HS-5 (cell line): ENCODE measurements at places on chromosomes 7 and 10.

- no peak for DNase-seq
These were observed 13.1 kb downstream of the ADGRA1 start for GRCh38 chr10:133100706-133101415.

DNA sequence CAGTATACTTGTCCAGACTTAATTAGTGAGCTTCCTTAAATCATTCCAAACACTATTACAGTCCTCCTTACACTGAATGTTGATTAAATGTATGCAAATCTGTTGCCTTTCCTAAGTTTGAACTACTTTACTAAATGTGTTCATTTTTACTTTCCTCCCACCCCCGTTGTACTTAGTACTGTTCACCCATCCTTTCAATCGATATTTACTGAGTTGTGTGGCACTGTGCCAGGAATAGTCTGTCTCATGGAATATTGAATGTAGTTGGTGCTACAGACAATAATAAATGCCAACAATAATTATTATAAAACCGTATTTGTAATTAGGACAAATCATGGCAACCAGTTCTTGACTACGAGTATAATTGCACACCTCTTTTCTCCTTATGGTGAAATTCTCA, 335.7 kb downstream of the GPR37 start:
- no peak for DNase-seq

DNA sequence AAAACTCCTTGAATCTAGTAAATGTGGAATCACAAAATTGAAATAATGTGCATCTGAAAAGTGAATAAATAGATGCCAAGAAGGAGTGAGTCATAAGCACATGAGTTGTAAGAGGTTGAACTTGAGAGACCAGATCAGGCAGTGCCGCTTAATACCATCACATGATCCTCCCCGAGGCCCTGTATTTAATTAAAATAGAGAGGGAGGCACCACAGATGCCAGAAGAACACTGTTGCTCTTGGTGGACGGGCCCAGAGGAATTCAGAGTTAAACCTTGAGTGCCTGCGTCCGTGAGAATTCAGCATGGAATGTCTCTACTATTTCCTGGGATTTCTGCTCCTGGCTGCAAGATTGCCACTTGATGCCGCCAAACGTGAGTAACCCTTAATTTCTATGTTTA, at the start of gene GPNMB:
TSS of gene GPNMB (plus strand) at position 221 of the 400 bp plus-strand sequence. CDS start at position 304, 83 bp downstream.
- DNase-seq, result peak; percentile 95

DNA sequence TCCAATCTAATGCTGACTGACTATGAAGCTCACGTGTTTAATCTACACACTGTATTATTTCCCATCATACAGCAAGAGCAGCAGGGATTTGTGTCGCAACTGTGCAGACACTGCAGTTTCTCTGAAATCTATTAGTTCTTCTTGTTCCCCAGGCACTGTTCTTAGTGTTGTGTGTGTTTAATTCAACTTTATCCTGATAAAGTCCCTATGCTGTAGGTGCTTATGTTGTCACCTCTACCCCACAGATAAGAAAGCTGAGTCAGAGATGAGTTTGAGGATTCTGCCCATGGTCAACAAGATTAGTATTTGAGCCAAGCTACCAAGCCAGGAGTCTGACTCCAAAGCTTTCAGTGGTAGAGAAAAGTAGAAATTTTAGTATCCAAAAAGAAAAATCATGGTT, 22.5 kb upstream of the EPHB6 start:
- DNase-seq, result no peak

DNA sequence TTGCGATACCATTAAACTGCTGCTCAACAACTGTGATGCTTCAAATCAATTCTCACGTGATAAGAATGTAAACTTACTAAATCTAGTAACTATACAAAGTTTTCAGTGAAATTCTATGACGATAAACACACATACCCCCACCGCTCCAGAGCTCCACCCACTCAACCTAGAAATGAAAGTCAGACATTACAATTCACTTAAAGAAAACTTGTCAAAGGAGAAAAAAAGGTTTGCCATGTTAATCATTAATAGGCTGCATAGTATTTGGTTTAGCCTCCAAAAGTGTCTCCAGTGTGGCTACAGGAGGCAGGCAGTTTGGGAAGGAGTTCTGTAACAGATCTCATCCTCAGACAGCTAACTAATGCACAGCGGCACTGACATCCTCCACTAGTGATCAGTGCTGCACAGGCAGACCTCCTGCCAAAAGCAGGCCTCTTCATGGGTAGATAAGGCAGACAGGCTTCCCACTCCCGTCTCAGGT, 3.1 kb downstream of the HERPUD2 start:
- DNase-seq, result no peak

GRCh38 chr10:113518816-113519591, 33.8 kb upstream of the HABP2 start:
- DNase-seq, result no peak

GRCh38 chr10:79926037-79926436, 22.9 kb downstream of the SFTPD start:
- no peak for DNase-seq

GRCh38 chr7:148912758-148913541, 28.9 kb upstream of the EZH2 start:
- no peak for DNase-seq
